ENCODE measurements at places on chromosomes 3 and 15. TPM values are rescaled to one million over a fixed set of nuclear protein-coding genes. Genes with fewer than 3 reads are reported as not detected.

GRCh38 chr3:80526153-80526552 is 758.4 kb upstream of the ROBO1 start:
- no peak for DNase-seq

GRCh38 chr3:134065252-134066157 is 35.8 kb upstream of the SLCO2A1 start:
- DNase-seq: no peak

DNA sequence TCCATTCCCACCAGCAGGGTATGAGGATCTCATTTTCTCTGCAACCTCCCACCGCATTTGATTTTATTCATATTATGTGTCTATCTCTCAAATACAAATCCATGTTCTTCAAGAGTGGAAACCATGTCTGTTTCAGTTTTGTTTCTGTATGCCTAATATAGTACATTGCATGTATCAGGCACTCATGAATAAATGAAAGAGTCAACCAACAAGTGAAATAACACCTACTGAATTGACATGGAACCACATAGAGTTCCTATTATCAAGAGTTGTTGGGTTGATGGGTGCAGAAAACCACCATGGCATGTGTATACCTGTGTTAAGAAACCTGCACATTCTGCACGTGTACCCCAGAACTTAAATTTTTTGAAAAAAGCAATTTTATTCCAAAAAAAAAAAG is 466.8 kb downstream of the LPP start:
- DNase-seq: no peak

DNA sequence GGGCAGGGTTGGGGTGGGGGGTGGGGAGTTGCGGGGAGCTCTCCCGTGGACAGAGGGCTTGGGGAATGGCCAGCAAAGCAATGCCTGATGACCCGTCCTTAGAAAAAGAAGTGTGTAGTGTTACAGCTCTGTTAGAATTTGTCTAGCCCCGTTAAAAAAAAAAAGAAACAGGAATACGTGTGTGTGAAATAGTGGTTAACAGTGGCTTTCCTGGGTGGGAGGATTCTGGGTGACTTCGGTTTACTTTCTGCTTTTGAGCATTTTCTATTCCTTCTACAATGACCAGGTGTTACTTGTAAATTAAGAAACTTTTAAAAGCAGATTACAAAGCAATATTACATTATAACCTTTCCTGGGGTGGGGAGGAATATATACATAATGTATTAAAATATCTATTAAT is 25.0 kb downstream of the H1-8 start:
- DNase-seq: no peak

Gene CNTN6
- polyA plus RNA-seq: not detected

Measured in small intestine (tissue), 16 donors.